ENCODE measurements at places on chromosomes 2 and 18.

- DNase-seq: no peak
These were observed 51.0 kb upstream of the ZNF532 start for GRCh38 chr18:58813561-58814225.

DNA sequence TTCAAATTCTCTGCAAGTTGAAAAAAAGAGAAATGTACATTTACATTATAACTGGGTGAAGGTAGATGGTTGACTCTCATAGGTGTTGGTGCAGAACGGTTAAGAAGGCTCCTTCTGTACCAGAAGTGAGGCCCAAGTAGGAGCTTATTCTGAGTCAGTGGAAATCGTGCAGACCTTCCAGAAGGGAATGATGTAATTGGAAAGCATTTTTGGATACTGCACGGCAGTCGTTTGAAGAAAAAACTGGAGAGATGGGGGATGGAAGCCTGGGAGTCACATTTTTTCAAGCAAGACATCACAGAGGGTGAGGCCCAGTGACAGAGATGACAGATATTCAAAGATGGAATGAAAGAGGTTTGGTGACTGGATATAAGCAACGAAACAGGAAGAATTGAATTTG is 39.4 kb downstream of the HRH4 start:
- no peak for DNase-seq

DNA sequence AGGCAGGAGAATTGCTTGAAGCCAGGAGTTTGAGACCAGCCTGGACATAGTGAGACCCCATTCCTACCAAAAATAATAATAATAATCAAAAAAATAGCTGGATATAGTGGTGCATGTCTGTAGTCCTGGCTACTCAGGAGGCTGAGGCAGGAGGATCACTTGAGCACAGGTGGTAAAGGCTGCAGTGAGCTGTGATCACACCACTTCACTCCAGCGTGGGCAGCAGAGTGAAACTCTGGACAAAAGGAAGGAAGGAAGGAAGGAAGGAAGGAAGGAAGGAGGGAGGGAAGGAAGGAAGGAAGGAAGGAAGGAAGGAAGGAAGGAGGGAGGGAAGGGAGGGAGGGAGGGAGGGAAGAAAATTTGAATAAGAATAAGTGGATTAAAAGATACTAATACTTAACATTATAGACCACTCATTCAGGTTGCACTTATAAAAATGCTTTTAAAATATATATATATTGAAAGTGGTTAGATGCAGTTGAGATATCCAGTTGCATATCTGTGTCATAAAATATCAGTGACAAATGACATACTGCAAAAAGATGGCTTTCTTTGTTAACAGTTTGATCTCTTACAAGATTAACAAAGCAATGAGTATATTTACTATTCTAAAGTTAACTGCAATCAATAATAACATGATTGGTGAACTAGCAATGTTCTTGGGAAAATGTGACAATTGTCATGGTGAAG is 702.4 kb downstream of the CPS1 start:
- DNase-seq: no peak

- DNase-seq: no peak
These were observed 25.9 kb downstream of the SDC1 start for GRCh38 chr2:20198796-20199632.

DNA sequence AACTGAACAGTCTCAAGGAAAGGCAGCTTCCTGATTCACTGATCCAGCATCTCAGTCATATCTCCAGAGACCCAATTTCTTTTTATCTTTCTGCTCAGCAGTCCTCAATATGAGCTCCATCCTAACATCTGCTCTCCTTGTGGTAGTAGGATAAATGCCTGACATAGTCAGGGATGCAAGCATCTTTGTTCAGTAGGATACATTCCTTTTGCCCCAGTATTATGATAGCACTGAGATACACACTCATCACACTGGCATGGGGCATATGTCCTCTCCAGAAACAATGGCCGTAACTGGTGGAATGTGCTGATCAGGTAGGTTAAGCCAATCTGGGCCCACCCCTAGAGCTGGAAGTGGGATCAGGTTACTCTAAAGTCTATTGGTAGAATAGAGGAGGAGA is 207.2 kb downstream of the ETAA1 start:
- DNase-seq: no peak

- DNase-seq: no peak
These were observed 36.9 kb upstream of the LBH start for GRCh38 chr2:30194421-30194820.

DNA sequence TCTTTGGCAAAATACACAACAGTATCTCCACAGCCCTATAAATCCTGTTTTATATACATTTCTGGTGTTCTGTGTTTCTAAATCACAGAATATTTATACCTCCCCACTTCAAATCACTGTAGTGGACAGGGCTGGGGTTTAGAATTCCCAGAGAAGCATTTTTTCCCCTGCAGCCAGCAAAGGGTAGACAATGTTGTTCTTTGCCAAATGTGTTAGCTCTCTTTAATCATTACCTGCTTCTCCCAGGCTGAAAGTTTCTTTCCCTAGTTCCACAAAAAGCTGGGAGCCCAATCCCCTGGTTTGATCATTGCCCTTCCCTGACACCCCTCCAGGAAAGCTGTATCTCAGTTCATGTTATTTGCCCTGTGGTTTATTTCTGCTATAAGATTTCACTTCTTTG is 520.0 kb upstream of the SPHKAP start:
- no peak for DNase-seq

- DNase-seq: no peak
These were observed 92.2 kb downstream of the STPG4 start for GRCh38 chr2:47062681-47063537.

- no peak for DNase-seq
These were observed 2.2 kb downstream of the ONECUT2 start for GRCh38 chr18:57437402-57437765.

DNA sequence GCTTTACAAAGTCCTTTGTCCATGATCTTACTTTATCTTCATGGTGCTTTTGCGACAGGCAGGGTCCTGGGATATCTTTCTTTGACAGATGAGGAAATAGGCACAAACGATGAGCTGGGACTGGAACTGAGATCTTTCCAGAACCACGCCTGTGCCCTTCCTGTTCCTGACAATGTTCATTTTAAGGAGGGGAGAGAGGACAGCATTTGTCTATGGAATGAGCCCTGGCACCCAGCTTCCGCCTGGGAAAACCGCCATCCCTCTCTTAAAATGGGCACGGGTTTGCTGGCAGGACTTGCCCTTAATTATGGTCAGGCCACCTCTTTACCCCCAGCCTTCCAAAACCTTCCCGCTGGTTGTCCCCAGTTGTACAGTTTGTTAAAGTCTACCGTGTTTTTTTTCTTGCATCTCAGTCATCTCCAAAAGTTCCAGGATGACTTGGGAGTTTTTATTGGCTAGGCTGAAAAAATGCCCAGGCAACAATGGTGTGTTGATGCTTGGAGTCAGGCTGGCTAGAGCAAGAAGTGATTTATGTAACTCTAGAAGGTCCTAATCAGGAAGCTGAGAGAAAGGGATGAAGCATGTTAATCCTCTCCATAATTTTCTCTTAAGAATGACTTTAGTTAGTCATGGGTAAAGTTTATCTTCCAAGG is 264.9 kb upstream of the EPAS1 start:
- no peak for DNase-seq

GRCh38 chr2:164205347-164205746 is 415.9 kb downstream of the GRB14 start:
- DNase-seq: no peak
